ENCODE measurements at places on chromosomes 2 and 18. TPM values are rescaled to one million over a fixed set of nuclear protein-coding genes. Genes with fewer than 3 reads are reported as not detected.

INHA gene
- not detected for total RNA-seq

NXPH2 gene
- not detected for total RNA-seq

SEMA4C gene
- 20.6 TPM for total RNA-seq

MLPH gene
- total RNA-seq: 0.81 TPM

NIF3L1 gene
- 18.9 TPM for total RNA-seq

DIPK1C gene
- not detected for total RNA-seq

FAP gene
- 9.7 TPM for total RNA-seq

LOXHD1 gene
- 0.16 TPM for total RNA-seq

C2orf76 gene
- 5.0 TPM for total RNA-seq

SLC35F5 gene
- 92.4 TPM for total RNA-seq

LHCGR gene
- total RNA-seq: not detected

BCL11A gene
- 1.1 TPM for total RNA-seq

CD207 gene
- total RNA-seq: 0.16 TPM

G6PC2 gene
- total RNA-seq: not detected

RGPD3 gene
- total RNA-seq: under 0.01 TPM

PXDN gene
- 415 TPM for total RNA-seq

RESP18 gene
- not detected for total RNA-seq

KIAA2012 gene
- total RNA-seq: not detected

Measured in bladder microvascular endothelial cell (primary cell).